Activated CD8-positive, alpha-beta T cell treated with anti-CD3 and anti-CD28 coated beads, Interleukin-2, amount 10 ng/mL, durations not matched to agents 7 days and 5 days (primary cell): ENCODE measurements at places on chromosomes 16 and 17. TPM values are rescaled to one million over a fixed set of nuclear protein-coding genes. Genes with fewer than 3 reads are reported as not detected.

The ACAP1 gene
- total RNA-seq, result 573 TPM

DNA sequence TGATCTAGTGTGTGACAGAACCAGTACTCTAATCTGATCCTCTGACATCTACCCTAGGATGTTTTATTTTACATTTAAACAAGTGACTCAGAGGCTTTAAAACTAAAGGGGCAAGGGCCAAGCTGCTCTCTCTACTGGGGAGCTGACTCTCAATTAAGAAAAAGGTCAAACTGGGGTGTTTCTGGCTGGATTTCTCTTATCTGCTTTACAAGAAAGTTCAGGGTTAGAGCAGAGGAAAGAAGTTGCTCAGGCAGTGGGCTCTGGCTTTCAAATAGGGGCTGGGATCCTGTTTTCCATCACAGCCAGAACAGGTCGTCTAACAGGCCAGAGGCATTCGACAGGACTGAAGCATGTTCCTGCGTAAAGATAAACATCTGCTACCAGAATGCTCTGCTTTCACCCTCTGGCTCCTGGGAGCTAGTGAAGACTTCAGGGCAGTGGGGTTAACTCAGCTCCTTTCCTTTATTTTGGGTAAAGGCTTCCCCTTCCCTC is 8.5 kb downstream of the MMP28 start:
- no peak for DNase-seq

DNA sequence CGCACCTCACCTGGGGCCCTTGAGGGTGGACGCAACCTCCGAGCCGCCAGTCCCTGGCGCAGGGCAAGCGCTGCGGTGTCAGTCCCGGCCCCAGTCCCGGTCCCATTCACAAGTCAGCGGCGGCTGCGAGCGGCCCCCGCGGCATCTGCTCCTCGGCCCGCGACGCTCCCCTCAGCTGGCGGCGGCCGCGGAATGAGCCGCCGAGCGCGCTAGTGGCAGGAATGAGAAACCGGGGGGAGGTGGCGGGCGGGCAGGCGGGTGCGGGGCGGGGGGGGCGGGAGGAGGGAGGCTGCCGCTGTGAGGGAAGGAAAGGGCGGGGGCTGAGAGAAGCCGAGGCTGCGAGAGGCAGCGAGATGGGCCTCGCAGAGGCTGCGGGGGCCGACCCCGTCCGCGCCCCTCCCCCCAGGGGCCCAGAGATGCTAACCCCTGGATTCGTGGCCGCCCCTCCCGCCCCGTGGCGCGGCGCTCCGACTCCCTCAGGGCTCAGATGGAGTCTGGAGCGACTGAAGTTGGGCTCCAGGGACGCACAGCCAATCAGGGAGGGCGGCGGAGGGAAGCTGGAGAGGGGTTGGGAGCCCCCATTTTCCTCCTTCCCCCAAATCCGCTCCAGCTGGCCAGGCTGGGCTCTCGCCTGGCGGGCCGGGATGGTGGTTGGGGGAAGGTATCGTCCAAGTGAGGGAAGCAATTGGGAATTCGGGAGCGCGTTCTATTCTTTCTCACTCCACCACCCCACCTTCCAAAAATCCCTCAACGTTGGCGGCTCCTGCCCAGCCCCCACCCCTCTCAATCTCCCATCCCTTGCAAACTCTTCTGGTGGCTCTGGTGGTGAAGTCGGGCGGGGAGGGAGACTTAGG is at the start of gene CDH11:
Gene CDH11, minus strand, starts transcription at position 194 of the 854 bp plus-strand sequence. CDS start 117,194 bp downstream, outside the sequence.
- DNase-seq, result no peak

- no peak for DNase-seq
These were observed 146.0 kb downstream of the FTO start for GRCh38 chr16:53849994-53850393.

DNA sequence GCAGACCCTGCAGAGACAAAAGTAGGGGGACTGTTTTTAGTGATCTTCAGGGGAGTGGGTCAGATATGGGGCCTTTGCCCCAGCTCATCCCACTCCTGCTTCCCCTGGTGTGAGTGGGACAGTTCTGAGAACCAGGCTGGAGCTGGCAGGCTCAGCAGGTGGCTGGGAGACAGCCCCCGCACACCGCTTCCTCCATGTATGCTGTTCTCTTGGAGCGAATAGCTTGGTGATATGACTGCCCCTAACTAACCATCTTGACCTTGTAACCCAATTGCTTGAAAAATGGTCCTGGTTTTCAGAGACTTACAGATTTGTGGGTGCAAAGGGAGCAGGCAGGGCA is 61.5 kb downstream of the PRMT7 start:
- DNase-seq, result no peak

GRCh38 chr16:82063456-82064082 is 28.5 kb downstream of the HSD17B2 start:
- DNase-seq, result no peak

The ATP2C2 gene
- not detected for total RNA-seq

The RAPGEFL1 gene
- 4.8 TPM for total RNA-seq

GRCh38 chr16:10957771-10958482 is 13.6 kb downstream of the CLEC16A start:
- no peak for DNase-seq

The ADORA2B gene
- total RNA-seq, result 2.9 TPM

The LITAF gene
- total RNA-seq, result 80.5 TPM

- peak; percentile 84 for DNase-seq
These were observed 44.0 kb downstream of the SREBF1 start for GRCh38 chr17:17792551-17793377.

The SPAG7 gene
- 52.3 TPM for total RNA-seq

The MARVELD3 gene
- total RNA-seq, result not detected

The PRR15L gene
- not detected for total RNA-seq

The C1QL1 gene
- 0.68 TPM for total RNA-seq

GRCh38 chr16:3965781-3966582 is 85.5 kb upstream of the CREBBP start:
- no peak for DNase-seq

The TTYH2 gene
- total RNA-seq, result 6.3 TPM

GRCh38 chr16:25633549-25633948 is 58.2 kb upstream of the HS3ST4 start:
- no peak for DNase-seq

DNA sequence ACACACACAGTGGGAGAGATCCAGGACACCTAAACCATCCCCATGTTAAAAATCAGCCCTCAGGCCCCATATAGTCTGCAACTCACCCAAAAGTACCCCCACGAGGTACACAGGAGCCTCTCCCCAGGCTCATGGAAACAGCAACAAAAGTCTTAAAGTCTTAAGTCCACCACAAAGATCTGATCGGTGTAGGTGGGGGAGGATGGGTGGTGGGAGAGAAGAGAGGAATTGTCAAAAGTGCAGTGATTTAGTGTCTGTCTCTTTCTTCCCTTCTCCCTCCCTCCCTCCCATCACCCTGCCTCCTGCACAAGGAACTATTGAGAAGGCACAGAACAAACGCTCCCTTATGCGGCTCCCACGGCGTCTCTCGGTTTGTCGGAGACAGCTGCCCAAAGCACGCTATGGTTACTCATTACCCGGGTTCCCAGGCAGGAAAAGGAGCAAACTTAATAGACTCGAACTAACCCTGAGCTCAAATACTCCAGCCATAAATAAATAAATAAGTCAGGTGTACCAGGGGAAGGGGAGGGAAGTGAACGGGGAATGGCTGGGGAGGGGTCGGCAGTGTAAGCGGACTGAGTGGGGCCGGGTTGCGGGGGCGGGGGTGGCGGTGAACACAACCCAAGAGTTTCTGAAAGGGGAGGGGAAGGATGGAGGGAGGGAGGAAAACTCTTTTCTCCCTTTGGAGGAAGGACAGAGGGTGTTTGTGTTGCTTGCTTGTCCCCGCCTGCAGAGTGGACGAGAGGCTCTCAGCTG is 477.4 kb downstream of the SLC39A11 start:
- no peak for DNase-seq

GRCh38 chr16:87824016-87824990 is 45.0 kb downstream of the SLC7A5 start:
- DNase-seq, result no peak

The GPR139 gene
- not detected for total RNA-seq

GRCh38 chr16:7026639-7027038 is 306.0 kb upstream of the RBFOX1 start:
- DNase-seq, result no peak

GRCh38 chr16:11133344-11133943 is 122.6 kb downstream of the SOCS1 start:
- no peak for DNase-seq

DNA sequence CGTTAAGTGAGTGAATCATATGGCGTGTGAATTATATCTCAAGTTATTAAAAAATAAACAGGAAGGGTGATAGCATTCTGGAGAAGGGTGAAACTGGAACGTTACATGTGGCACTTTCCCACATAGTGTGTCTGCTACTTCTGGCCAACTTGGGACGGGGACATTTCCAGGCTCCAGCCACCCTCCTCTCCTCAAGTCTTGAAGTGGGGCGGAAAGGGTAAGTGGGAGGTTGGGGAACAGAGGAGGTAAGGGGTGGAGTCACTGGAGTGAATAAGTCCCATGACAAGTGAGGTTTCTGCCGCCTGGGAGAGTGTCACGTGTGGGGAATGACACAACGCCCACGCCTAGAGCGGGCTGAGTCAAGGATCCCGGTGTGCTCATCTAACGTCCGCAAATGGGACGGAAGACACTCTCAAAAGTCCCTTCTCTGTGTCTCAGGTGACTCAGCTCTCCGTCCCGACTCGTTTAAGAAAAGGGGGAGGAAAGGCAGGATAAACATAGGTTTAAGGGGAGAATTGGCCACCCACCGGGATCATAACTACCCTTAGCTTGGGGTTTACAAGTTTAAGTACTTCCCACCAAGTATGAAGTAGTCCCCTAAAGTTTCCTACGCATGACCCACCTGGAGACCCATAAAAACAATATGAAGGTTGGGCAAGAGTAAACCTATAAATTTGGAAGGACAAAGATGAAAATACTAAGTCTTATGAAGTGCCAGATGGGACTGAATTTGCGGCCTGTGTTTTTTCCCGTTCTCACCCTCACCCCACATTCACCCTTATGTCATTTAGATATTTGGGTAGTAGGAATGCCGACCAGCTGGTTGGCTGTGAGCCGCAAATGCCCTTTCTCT is 1.2 kb upstream of the SPAG9 start:
- DNase-seq, result peak; percentile 65

DNA sequence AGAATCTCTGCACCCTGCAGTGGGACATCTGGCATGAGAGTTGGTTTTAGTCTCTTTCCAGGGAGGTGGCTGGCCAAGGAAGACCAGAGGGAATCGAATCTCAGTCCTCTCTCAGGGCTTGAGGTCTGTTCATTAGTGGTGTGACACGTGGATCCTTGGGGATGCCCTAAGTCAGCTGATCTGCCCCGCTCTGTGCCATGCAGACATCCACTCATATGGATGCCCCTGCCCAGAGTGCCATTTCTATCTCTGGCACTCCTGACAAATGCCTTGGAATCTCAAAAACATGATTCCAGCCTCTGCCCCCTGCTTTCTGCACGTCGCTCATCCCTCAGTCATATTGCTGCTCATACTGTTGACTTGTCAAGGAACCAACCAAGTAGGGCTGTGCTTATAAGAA is 38.8 kb downstream of the WSCD1 start:
- no peak for DNase-seq

- no peak for DNase-seq
These were observed 1.1 kb downstream of the MC1R start for GRCh38 chr16:89919535-89920406.

DNA sequence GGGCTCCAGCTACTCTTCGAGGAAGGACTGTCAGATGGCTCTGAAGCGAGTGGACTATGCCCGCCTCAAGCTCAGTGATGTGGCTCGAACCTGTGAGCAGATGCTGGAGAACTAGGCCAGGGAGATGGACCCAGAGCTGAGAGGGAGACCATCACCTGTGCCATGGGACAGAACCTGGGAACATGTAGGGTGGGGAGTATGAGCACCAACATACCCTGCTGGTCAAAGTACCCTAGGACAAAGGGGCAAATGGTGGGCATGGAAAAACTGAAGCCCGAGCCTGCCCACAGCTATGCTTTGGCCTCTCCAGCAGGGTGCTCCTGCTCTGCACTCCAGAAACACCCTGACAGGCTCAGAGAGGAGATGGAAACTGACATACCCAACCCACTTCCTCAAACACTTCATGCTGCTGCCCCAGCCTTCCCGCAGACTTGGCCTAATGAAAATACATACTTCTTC is 1.9 kb downstream of the MED11 start:
- DNase-seq, result peak; percentile 40

The ENGASE gene
- total RNA-seq, result 41.1 TPM

DNA sequence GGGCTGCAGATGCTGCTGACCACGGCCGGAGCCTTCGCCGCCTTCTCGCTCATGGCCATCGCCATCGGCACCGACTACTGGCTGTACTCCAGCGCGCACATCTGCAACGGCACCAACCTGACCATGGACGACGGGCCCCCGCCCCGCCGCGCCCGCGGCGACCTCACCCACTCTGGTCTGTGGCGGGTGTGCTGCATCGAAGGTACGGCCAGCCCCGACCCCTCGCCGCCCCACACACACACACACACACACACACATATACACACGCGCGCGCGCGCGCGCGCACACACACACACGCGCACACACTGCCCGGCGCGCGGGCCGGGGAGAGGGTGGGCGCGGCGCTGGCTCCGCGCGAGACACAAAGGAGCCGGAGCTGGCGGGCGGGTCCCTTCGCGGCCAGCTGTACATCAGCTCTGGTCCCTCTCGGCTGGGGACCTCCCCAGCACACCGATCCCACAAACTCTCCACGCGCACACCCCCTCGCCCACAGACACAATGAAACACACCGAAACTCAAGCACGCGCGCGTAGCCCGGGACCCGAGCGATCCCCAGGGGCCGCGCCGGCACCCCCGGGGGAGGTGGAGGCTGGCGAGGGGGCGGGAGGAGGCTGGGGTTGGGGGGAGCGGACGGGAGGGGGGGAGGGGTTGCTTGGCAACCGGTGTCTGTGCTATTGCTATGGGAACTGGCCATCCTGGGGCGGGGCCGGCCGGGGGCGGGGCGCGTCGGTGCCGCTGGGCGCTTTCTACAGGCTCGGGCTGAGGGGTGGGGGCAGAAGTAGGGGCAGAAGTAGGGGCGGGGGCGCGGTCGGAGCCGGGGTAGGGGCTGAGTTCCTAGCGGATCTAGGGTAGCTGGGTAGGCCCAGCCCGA is 658 bp downstream of the CACNG4 start:
- DNase-seq, result peak; percentile 27

- DNase-seq, result no peak
These were observed 830 bp downstream of the SPACA3 start for GRCh38 chr17:32992321-32993033.

DNA sequence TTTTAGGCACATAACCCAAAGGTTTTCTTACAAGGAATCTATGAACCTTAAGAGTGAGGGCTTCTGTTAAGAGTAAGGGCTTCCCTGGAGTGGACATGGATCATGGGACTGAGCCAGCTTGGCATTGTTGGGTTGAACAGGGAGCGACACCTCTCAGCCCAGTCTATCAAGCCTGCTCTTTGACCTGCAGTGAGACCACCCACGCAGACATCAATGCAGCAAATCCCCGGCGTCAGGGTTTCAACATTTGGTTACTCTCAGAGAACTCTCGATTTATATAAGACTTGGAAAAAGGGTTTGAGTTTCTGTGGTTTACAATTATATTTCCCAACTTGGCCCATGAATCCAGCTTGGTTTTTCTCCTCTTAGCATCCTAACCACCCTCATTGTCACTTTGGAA is 299.9 kb downstream of the WWOX start:
- DNase-seq, result no peak

- no peak for DNase-seq
These were observed 110.7 kb downstream of the RAP1GAP2 start for GRCh38 chr17:2906901-2907300.

The ITGAX gene
- total RNA-seq, result 22.7 TPM

The CDRT15 gene
- not detected for total RNA-seq

The SLC5A11 gene
- total RNA-seq, result 0.44 TPM

The PRR35 gene
- not detected for total RNA-seq
